NCI-H1105 (cell line): ENCODE measurements at places on chromosomes 1 and 21.

GRCh38 chr1:115606305-115606704 lies 35.5 kb upstream of the VANGL1 start:
- no peak for DNase-seq

DNA sequence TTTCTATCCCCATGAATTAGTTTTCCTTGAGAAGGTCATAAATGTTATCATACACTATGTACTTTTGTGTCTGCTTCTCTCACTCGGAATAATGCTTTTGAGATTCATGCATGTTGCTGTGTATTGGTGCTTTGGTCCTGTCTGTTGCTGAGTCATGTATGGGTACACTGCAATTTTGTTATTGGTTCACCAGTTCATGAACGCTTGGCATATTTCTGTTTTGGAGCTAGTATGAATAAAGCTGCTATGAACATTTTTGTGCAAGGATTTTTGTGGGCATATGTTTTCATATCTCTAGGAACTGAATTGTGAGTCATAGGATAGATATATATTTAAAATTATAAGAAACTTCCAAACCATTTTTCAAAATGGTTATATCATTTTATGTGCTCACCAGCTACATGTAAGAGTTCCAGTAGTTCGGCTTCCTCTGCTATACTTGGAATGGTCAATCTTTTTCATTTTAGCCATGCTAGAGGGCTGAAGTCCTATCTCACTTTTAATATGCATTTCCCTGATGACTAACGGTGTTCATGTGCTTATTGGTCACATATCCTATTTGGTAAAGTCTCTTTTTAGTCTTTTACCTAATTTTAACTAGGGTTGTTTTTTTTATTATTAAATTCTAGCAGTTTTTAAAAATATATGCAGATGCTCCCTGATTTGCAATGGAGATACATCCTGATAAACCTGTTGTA lies 38.2 kb downstream of the ETS2 start:
- DNase-seq = no peak

- no peak for DNase-seq
Observed at GRCh38 chr1:111709986-111710385, 29.2 kb downstream of the INKA2 start.

- DNase-seq = no peak
Observed at GRCh38 chr1:52164604-52165003, 22.7 kb downstream of the ZFYVE9 start.

- no peak for DNase-seq
Observed at GRCh38 chr1:70005386-70006034, 199.9 kb downstream of the LRRC40 start.

- no peak for DNase-seq
Observed at GRCh38 chr1:186762653-186763052, 66.1 kb upstream of the PLA2G4A start.

DNA sequence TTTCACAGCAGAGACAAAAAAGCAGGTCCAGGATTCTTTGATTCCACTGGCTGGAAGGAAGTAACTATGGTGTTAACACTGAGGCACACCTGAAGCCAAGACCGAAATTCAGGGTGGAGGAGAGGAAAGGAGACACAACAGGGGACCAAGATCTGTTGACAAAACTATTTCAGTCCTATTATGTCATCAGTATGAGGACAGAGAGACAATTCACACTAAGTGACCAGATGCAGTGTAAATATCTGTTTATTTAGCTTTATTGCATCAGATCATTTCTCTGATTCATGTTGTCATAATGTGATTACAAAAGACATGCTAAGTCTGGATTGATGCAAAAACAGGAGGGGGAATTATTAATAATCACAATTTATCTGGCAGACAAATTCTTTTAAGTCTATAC lies 118.8 kb downstream of the SIPA1L2 start:
- no peak for DNase-seq

GRCh38 chr1:224791362-224791941 lies 138.0 kb upstream of the DNAH14 start:
- no peak for DNase-seq

DNA sequence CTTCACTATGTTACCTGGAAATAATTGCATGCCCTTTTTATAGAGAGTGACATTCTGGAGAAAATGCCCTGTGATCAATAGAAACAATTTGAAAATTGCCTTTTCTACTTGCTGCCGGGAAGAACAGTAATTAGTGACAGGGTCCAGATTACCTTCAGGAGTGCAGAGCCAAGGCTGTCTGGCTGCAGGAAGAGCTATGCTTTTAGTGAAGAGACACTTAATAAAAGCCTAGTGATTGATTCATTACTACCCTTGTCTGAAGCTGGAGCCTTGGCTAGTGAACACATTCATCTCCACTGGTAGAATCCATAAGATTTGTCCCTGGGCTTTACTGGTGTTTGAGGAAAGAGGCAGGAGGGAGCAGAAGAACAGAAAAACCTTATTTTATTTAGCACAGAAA lies 12.9 kb upstream of the DNASE2B start:
- DNase-seq = no peak

DNA sequence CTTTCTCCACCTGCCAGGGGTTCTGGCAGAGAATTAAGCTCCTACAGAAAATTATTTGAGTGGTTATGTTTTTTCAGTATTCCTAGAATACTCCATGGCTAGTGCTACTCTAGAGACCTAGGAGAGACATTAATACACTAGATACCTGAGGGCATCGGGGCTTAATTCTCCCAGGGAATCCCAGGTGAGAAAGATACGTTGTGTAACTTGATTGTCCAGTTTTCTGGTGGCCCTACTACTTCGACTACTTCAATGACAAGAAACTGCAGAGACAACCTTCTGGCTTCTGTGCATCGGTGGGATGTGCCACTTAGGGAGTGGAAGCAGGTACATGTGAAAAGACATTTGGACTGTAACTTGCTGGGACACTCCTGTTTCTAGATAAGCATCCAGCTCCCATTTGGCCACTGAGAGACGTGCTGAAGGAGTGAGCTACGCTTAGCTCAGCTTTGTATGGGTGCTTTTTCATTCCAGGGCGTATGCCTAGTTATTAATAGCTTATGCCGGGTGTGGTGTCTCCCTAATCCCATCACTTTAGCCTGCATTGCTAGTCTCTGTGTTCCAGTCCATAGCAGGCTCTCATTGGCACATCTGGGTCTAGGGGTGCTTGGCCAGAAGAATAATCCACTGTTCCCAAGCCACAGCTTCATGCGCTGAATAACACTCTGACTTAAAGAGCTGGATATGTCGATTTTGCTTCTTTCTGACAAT lies 300.7 kb downstream of the SIPA1L2 start:
- no peak for DNase-seq

- DNase-seq = no peak
Observed at GRCh38 chr1:101993710-101994109, 3.0 kb downstream of the OLFM3 start.
